ENCODE measurements at places on chromosomes 16 and 17. TPM values are rescaled to one million over a fixed set of nuclear protein-coding genes. Genes with fewer than 3 reads are reported as not detected.

TCAP gene
- 0.72 TPM for total RNA-seq

HSD3B7 gene
- total RNA-seq, result 14.2 TPM

ANKRD40CL gene
- total RNA-seq, result not detected

KRTAP9-1 gene
- not detected for total RNA-seq

NUPR1 gene
- total RNA-seq, result 18.5 TPM

PTX4 gene
- total RNA-seq, result not detected

OR4D1 gene
- not detected for total RNA-seq

SLFN14 gene
- not detected for total RNA-seq

SLC5A11 gene
- total RNA-seq, result 0.37 TPM

ZPBP2 gene
- total RNA-seq, result not detected

NUP88 gene
- total RNA-seq, result 113 TPM

KIF19 gene
- not detected for total RNA-seq

CHST5 gene
- total RNA-seq, result 0.10 TPM

FOXO3B gene
- 3.2 TPM for total RNA-seq

SLFN13 gene
- total RNA-seq, result 4.2 TPM

ZSCAN10 gene
- total RNA-seq, result 0.33 TPM

MT1H gene
- total RNA-seq, result not detected

SNN gene
- total RNA-seq, result 17.5 TPM

CCL13 gene
- not detected for total RNA-seq

AOC3 gene
- 1.4 TPM for total RNA-seq

LRRC37A2 gene
- 3.4 TPM for total RNA-seq

PPY gene
- not detected for total RNA-seq

TEX2 gene
- 13.3 TPM for total RNA-seq

DPEP1 gene
- total RNA-seq, result 0.87 TPM

CLEC18A gene
- 0.25 TPM for total RNA-seq

AHSP gene
- not detected for total RNA-seq

FAM20A gene
- total RNA-seq, result not detected

RPL27 gene
- 3,984 TPM for total RNA-seq

EVI2A gene
- total RNA-seq, result not detected

SDK2 gene
- 0.92 TPM for total RNA-seq

Measured in A549 treated with GW870086 at 1 μM for 4 hours (cell line).